ENCODE measurements at places on chromosomes 6 and 20.

DNA sequence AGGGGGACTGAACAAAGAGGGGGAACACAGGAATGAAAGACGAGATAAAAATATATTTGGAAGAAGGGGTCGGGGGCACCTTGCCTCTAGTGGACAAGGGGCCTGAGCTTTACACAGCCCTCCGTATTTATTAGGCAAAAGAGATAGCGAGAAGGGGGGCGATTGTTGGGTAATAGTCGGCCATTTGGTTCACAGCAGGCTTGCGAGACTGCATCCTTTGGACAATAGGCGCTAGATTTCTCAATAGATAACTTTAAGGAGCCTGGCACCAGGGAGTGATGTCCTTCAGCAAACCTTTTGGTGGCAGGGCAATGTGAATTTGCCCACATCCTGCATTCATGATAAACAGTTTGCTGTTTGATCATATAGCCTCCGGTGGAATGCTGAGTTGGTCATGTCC lies 3.0 kb upstream of the NANP start:
- peak; percentile 38 for DNase-seq

- DNase-seq: no peak
Measured at GRCh38 chr6:132287101-132287500, 114.2 kb downstream of the MOXD1 start.

DNA sequence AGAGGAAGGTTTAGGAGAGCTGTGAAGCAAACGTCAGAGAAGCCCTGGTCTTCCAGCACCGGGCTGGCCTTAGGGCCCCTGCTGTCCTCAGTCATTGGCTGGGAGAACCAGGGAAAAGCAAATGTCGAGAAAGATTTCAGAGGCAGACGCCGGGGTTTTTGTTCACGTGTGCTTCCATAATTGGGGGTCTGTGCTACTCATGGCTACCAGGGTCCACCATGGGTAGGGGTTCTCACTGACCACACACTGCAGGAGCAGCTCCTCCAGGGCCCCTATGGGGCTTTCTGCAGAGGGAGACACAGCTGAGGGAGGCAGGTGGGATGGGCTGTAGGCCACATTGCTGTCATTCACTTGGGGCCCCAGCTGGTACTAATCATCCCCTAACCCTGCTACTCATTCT lies 291.8 kb upstream of the FOXQ1 start:
- DNase-seq: no peak

DNA sequence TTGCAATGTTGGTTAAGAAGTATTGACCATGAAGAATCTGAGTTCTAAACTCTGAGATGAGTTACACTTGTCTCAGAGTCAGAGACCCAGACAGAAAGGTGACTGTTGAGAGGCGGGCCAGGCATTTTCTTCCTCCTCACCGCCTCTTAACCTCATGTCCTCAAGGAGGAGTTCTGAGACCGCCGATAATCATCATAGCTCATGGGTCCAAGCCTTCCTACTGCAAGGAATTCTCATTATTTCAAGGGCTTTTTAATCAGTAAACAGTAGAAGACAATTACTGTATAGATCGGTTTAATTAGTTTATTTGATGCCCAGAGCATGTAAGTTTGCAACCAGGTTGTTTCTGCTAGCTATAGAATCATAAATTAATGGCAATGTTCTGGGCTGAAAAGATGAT lies 382.4 kb upstream of the MMS22L start:
- no peak for DNase-seq

- DNase-seq: no peak
Measured at GRCh38 chr6:166619912-166620311, 7.1 kb downstream of the RPS6KA2 start.

DNA sequence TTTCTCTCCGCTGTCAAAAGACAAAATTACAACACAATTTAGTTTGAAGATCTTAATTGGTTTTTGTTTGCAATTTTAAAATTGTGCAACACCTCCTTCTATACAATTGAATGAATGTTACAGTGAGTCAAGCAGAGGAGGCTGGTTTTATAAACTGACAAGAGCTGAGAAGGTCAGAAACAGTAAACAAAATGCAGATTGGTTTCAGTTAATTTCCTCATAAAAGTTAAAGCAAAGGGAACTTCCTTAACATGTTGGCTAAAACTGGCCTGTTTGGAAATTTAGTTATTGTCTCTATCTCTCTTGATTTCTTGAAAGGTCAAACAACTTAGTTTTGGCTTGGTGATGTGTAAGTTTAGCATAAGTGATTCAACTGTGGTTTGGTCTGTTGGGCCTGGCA lies 22.2 kb downstream of the KHDC1L start:
- DNase-seq: no peak

DNA sequence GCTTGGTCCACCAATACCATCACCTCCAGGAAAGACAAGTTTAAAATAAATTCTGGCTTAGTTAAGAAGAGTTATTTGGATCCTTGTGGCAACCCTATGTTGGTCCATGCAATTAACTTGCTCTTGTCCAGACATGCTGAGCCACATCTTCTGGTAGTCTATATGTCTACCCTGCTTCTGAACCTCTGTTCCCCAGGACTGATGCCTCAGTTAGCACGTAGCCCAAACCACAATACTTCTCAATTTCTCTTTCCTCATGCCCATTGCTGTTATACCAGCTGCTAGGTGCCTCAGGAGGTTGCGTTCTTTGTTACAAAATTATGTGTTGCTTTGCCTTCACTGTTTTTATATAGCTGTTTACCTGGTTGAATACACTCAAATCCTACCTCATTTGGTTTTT lies 116.4 kb upstream of the KCNQ5 start:
- no peak for DNase-seq

GRCh38 chr6:33577718-33578117 lies 2.4 kb downstream of the BAK1 start:
- DNase-seq: no peak

- no peak for DNase-seq
Measured at GRCh38 chr6:2794171-2794730, 29.1 kb downstream of the WRNIP1 start.

DNA sequence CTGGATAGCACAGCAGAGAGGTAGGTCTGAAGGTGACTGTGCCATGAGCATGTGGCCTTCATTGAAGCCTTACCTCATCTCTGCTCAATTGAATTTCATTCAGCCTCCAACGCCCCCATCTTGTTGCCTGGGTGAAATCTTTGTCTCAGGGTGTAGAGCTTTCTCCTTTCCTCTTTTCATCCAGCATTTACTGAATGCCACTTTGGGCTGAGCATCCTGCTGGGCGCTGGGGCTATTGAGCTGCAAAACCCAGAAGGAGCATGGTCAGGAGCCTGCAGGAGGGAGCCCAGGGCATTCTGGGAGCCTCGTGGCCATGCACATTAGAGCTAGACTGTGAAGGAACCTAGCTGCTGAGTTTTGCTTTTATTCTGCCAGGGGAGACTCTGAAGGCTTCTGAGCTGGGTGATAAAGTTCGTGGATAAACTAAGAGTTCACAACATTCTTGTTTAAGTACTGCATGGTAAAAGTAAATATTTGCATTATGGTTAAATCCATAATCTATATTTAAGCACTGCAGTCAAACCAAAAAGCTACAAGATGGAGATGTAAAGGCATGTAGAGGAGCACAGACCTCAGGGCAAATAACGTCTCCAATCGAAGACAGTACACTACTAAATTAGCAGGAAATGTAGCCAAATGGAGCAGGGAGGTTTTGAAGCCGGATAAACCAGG lies 13.2 kb upstream of the ASXL1 start:
- DNase-seq: no peak

GRCh38 chr6:110055387-110055735 lies 77.2 kb downstream of the GPR6 start:
- DNase-seq: no peak

DNA sequence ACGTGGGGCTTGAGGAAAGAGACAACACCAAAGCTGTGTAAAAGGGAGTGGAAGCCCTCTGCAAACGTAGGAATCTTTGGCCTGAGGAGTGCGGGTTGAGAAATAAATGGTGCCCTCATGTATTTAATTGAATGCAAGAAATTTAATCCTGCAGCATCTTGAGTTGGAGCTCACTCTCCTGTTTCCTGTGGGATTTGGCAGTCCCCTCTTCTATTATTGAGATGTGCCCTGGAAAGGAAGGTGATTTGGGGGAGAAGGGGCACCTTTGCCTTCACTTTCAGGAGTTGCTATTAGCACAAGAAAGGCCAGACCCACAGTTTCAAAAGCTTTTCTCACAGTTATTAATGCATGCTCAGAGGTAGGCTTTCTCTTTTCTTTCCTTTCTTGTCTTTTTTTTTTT lies 201.4 kb upstream of the HDDC2 start:
- DNase-seq: no peak

DNA sequence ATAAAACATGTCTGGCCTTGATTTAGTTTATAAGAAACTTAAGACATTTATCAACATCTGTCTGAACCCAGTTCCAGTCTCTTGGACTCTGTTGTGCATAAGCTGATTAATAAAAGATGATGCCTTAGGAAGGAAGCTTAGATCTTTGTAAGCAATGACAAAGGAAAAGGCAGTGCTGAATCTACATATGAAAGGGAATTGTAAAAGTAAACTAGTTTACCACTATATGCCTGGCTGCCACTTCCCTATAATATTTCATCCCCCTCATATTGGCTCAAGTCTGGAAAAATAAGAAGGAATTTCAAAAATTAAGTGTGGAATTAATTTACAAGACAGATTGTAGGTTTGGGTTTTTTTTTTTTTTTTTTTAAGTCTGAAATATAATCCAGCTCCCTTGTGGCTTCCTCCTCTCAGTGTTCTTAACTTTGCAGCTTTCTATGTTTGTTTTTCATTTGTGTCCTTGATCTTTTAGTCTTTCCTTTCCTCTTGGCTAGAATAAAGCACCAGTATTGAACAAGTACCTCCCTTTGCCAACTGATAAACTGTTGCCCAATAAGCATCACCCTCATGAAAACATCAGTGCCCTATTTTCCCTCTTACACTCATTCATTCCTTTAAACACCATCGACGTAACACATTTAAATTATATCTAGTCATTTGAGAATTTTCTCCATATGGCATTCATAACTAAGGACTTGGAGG lies 146.7 kb upstream of the TBX18 start:
- DNase-seq: no peak

Measured in T1000 (cell line).